ENCODE measurements at places on chromosomes 7 and 10.
A peak's percentile ranks its signal among the peaks of the same experiment; 100 is the strongest.

DNA sequence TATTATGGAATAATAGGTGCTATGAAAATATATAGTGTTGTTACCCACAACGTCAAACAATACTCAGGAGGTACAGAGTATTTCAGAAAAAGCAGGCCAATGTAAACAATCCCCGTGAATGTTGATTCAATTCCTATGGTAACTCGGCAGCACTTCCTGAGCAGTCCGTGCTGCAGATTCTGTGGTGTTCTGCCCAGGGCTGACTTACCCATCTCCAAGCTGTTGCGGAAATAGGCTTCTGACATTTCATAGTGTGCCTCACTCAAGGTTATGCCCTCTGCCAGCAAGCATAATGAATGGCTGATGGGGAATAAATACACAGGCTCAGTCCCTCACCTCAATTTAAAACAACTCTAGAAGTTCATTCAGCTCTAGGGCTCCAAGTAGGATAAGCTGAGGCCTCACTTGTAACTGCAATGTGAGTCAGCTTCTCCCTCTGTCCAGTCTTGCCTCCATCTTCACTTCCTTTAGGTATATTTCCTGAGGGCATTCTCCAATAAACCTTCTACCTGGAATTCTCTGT, 177.6 kb downstream of the GNAI1 start:
- DNase-seq = no peak

DNA sequence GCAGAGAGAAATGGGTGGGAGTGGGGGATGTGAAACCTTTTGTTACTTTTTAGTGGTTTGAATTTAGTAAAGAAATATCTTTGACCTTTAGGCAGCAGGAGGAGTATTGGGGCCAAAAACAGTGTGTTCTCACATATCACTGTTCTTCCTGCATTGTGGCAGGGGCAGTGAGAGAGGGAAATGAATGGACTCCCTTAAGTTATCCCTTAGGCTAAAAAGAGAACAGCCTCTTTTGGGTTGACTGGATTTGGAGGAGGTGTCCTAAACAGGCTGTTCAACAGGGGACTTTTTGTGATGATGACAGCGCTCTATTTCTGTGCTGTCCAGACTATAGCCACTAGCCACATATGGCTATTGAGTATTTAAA, 22.3 kb downstream of the ZNF775 start:
- DNase-seq = no peak

DNA sequence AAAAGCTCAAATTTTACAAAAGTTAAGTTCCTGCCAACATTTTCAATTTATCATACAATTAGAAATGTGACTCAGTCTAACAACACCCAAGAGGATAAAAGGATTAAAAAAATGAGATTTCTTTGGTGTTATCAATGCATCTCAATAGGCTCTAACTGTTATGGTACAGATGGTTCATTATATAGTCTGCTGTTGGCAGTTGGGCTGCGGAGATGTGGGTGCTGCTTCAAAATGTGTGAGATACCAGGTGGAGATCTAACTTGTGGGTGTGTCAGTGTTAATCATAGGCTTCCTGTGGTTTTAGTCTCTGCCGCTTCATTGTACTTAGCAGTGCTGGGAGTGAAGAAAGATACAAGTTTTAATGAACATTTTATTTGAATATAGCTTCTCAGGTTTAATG, 231.2 kb downstream of the EXOC4 start:
- no peak for DNase-seq

GRCh38 chr7:27967639-27968038, 213.0 kb downstream of the JAZF1 start:
- no peak for DNase-seq

DNA sequence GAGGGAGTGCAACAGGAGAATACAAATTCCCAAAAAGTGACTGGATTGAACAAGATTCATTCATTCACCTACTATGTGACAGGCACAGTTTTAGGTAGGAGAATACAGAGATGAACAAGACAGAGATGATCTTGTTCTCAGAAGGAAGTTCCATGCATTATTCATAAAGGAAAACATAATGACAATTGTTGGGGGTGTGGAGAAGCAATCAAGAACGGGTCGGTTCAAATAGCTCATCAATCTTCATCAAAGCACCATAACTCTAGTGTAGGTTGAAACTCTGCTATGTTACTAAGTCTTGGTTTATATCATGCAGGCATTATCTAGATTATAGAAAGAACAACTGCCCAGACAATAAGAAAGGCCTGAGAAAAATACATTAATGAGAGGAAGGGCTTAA, 243.7 kb downstream of the DGKI start:
- no peak for DNase-seq

GRCh38 chr7:45645141-45645969, 71.2 kb downstream of the ADCY1 start:
- DNase-seq = no peak

GRCh38 chr10:51892965-51893658, 193.7 kb upstream of the CSTF2T start:
- no peak for DNase-seq

GRCh38 chr7:37448636-37449361, at the start of gene ELMO1:
TSS of gene ELMO1 (minus strand) at chr7:37448864. CDS start at chr7:37342690, 106,174 bp downstream.
- peak; percentile 73 for DNase-seq

DNA sequence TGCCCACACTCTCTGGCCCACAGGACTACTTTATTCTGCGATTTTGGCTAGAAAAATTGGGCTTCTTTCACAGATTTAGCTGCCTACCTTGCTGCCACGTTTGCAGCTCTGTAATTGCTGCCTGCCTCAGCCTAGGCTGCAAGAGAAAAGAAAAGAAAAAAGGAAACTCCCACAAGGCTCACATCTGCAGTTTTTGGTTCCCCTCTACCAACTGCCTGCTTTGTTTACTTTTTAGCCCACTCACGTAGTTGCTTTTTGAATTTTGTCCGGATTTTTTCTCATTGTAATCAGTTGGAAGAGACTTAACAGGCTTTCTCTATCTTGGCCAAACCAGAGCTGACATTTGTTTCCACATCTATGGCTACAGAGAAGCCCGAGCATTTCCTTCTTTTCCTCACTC, 24.3 kb downstream of the SUN3 start:
- no peak for DNase-seq

- no peak for DNase-seq
These were observed 23.1 kb downstream of the DNAJB9 start for GRCh38 chr7:108592646-108593201.
